ENCODE measurements at places on chromosomes 12 and 14. TPM values are rescaled to one million over a fixed set of nuclear protein-coding genes. Genes with fewer than 3 reads are reported as not detected.

DNA sequence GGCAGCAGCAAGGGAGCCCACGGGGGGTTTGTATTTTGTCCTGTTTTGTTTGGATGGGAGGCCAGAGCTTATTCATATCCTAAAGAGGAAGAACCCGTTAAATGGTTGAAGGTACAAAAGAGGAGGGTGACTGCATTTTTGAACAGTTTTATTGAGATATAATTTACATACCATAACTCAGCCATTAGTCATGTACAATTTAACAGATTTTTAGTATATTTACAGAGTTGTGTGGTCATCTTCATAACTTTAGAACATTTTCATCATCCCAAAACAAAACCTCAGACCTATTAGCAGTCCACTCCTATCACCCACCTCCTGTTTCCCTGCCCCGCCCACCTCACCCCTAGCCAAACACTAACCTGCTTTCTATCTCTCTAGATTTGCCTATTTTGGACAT lies 12.6 kb downstream of the NRDE2 start:
- DNase-seq: no peak

GRCh38 chr12:53200458-53201176 lies 6.4 kb downstream of the ITGB7 start:
- no peak for DNase-seq

DNA sequence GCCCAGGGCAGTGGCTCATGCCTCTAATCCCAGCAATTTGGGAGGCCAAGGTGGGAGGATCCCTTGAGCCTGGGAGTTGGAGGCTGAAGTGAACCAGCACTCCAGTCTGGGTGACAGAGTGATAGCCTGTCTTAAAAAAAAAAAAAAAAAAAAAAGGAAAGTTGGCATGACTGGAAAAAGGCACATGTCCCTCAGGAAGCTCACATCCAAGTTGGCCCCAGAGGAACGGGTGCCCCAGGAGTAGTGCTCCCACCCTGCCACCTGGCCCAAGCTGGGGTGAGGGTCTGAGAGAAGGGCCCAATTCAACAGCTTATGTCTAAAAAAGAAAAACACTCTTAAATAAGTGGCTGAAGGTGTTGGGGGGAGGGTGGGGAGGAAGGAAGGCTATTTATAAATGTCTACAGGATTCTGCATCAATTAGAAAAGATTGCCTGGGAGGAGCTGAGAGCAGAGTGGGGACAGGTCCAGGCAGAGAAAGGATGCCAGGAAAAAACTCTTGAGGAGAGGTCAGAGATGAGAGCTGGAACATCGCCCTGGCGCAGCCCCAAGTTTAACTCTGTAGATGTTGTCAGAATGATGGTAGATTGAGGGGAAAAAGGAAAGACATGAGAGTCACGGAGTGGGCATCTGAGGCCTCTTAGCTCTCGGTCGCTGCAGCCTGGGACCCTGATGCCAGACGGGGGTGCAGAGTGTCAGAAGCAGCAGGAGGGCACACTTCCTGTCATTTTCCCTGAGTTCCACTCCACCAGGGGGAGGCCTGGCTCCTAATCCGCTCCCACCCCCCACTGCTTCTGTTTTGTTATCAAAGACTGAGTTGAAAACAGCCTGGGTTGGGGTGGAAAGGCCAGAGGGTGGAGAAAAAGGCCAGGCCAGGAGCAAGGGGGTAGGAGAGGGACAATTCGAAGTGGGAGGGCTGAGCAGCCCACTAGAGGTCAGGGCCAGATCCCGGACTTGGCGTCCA lies 7.3 kb downstream of the SPRYD3 start:
- DNase-seq: no peak

GRCh38 chr12:75815756-75816155 lies 215.8 kb downstream of the PHLDA1 start:
- no peak for DNase-seq

DNA sequence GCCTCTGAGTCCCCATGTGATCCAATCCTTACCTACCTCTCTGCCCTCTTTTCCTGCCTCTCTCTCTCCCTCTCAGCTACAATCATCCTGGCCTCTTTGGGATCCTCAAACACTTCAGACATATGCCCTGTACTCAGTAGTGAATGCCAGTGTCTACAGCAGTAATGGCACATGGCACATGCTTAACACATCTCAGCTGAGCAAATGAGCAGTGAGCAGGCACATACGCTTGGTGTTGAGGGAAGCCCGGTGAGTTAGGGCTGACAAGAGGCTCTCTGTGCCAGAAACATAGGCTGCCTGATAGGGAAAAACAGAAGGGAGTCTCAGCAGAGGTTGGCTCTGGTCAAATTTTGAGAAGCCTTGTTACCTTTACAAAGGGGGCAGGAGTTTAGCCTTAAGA lies 409.1 kb downstream of the TMEM132D start:
- no peak for DNase-seq

DNA sequence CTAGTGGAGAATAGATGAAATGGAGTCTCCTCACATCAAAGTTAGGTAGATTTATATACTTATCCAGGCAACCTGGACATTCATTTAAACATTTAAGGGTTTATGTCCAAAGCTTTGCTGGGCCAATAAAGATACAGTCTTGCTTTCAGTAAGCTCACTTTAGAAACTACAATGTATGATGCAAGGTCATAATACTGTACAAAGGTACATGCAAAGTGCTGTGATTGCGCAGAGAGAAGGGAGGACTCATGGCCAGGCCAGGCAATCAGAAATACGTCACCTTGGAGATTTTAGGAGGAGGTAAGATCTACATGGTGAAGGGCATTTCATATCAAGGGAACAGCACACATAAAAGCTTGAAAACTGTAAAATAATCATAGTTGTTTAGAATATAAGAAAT lies 113.6 kb downstream of the FGD4 start:
- DNase-seq: no peak

GRCh38 chr14:22469538-22470303 lies 119.3 kb downstream of the DAD1 start:
- DNase-seq: peak; percentile 36

GRCh38 chr12:68977335-68977734 lies 44.4 kb upstream of the CPM start:
- DNase-seq: no peak

Gene NCAPD2
- total RNA-seq: 16.7 TPM

Gene EEA1
- 42.5 TPM for total RNA-seq

Gene B4GALNT3
- total RNA-seq: 22.6 TPM

Gene LBHD2
- total RNA-seq: 0.70 TPM

Gene RIC8B
- total RNA-seq: 33.6 TPM
